Esophagus mucosa (tissue), 1 donor: ENCODE measurements at places on chromosomes 4 and X.
A peak's percentile ranks its signal among the peaks of the same experiment; 100 is the strongest.

DNA sequence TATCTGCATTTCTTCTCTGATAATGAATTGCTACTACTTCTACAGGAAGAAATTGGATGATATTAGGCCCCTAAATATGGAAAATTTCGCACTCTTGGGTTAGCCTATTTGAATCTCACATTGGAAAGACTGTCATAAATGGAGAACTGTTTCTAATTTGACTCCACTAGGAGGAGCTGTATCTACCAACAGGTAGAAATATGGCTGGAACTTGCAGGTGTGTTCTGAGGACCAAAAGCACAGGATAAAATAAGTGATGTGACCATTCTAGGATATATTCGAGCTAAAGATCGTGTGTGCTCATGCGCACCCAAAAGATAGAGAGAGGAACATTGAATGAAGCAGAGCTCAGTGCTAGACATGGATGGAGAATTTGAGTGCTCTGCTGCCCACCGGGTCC is 4.8 kb upstream of the NKAP start:
- no peak for ATAC-seq

GRCh38 chrX:19986531-19986930 is 4.3 kb downstream of the BCLAF3 start:
- ATAC-seq, result no peak

DNA sequence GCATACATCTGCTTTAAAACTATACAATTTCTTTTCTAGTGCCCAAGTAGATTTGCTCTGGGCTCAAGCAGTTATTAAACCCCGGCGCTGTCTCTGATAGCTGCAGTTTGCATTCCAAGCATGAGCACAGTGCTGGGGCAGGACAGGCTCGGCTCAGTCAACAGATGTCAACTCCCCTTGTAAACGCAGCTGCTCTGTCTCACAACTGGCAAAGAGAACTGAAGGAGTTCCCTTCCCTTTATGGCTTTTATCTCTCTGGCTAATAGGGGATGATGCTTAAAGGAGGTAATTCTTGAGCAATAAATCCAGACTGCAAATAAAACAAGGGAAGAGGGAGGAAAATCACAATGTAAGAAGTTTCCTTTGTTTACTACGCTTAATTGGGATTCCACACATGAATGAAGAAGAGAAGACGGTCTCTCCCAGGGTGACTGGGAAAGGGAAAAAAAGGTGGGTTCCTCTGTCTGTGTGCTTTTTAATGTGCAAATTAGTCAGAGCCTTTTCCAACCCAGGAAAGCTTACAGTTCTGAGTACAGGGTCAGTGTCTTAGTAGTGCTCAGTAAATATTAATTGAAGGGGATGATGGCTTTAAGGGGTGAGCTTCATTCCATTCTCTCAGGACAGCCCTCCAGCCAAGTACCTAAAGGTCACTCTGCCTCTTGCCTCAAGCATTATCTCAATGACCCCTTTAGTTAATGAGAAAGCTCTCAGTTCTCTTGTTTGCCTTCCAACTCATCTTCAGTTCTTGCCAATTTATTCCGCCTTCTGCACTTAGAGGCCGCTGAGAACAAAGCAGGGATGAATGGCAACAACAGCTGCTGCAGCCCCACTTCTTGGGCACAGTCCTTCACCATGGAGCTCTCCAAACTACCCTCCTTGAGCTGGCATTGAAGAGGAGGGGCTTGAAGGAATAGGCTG is 155.7 kb upstream of the JADE1 start:
- no peak for ATAC-seq

DNA sequence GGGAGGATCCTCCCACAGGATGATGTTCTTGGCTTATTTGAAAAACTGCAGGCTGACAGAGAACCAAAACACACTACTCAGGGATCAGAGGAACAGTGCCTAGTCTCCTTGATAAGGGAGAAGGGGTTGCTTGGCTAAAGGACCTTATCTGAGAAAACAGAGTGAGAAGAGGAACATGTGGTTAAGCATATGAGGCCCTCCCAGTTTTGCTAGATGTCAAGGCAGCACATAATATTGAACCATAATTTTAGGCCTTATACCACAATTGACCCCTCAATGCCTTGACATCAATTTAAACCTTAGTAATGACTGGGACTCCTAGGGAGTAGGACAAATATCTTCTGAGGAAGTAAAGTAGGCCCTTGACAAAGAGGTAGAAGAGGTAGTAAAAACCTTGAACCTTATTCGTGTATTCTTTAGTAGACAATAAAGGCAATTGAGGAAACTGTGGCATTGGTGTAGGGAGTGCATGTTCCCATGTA is 79.3 kb downstream of the TEX13C start:
- no peak for ATAC-seq

DNA sequence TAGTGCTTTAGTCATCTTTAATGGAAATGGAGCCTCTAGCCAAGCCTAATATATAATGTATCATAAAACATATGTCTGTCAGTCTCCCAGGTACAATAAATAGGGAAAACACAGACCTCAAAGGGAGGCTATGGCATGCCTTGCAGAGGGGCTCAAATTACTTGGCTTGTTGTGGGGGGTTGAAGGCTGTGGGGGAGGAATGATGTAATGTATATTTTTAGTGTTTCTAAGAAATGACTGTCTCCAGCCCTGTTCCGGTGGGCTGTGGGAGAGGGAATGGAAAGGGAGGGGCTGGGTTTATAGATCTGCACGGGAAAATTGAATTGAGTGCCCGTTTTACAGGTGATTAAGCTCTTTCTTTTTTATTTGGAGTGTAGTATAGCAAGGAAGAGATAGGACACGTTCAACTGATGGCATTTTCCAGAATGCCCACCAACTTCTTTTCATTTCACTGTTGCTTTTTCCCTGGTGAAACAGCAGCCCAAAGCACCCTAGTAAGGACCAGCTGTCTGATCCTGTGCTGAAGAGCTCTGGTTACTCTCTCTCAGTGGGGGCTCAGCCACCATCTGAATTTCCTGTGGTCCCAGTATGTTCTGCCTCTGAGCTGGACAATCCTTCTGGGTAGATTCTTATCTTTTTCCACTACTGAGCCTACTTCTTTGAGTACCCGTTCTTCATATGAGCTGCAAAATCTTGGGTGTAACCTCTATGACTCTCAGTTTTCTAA is 220.7 kb upstream of the CASK start:
- no peak for ATAC-seq

DNA sequence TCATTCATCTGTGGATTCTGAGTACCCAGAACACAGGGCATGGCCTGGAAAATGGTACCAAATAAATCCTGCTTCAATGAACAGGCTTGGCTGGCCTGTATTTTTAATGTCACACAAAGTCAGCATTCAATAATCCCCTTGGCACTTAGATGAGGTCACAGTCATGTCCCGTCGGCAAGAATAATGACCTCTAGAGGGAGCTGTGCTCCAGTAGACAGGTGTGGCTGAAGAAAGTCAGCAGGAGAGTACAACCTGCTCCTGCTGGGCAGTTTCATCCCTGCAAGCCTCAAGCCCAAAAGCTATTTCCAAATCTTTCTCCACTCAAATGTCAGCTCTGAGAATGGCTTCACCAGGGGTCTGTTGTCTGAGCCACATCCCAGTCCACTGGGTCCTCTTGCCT is 404.0 kb upstream of the F9 start:
- ATAC-seq, result peak; percentile 79

DNA sequence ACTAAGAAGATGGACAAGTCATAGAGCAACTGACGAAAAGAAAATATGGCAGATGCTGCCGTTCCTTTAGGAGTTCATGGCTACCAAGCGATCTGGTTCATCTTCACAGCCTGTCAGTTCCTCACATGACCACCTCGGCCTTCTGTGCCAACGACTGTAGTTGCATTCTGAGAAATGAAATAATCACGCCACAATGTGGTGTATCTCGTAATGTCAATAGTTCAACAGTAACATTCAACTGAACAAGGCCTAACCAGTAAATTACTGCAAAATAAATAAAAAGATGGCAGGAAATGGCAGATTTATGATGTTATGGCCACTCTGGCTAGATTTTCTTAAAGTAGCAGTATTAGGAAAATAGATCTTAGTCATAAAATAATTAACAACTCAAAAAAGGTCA is 4.4 kb downstream of the GPRIN3 start:
- ATAC-seq, result no peak

DNA sequence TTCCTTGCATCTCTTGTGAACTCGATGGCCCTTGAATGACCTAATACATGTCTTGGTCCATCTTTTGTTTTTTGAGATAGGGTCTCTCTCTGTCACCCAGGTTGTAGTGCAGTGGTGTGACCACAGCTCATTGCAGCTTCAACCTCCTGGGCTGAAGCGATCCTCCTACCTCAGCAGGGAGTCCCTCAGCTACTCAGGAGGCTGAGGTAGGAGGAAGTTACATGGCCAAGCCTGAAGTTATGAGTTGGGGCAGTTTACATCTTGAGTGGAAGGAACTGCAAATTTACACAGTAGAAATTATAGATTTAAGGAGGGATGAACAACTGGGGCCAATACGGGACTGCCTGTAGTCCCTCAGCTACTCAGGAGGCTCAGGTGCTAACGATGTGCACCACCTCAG is 97.2 kb upstream of the METTL14 start:
- ATAC-seq, result no peak

GRCh38 chrX:154549766-154550165 is 2.3 kb downstream of the IKBKG start:
- no peak for ATAC-seq

- ATAC-seq, result no peak
Observed at GRCh38 chr4:125547836-125548235, 233.1 kb downstream of the FAT4 start.

- ATAC-seq, result peak; percentile 1
Observed at GRCh38 chr4:15003891-15004738, 1.8 kb downstream of the CPEB2 start.

DNA sequence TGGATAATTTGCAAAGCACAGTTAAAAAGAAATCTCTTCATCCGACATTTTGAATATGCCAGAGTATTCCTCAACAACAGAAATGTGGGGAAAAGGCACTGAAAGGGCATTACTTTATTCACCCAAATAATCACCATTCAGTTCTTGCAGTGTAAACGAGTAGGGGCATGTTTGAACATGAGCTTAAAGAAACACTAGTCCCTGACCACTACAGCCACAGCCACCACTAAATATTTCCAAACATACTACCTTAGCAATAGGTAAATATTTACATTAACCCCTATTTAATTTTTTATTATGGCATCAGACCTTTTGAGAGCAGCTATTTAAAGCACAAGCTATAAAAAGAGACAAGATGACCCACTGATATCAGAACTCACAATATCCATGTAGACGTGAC is 27.6 kb downstream of the MCF2 start:
- no peak for ATAC-seq

DNA sequence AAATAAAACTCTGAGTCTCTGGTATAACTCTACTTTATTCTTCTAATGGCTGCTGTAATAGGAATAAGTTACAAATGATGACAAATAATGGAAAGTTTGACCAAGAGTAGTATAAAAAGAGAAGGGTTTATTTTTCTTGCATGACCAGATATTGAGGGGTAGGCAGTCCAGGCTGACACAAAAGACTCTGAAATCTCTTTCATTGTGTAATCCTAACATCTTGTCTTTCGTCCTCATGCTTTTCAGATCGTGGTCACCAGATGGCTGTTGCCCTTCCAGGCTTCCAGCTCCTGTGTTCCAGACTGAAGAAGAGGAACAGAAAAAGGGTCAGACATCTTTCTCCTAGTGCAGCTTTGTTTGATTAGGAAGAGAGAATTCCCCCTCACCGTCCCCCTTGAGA is 176.9 kb upstream of the GK2 start:
- no peak for ATAC-seq

DNA sequence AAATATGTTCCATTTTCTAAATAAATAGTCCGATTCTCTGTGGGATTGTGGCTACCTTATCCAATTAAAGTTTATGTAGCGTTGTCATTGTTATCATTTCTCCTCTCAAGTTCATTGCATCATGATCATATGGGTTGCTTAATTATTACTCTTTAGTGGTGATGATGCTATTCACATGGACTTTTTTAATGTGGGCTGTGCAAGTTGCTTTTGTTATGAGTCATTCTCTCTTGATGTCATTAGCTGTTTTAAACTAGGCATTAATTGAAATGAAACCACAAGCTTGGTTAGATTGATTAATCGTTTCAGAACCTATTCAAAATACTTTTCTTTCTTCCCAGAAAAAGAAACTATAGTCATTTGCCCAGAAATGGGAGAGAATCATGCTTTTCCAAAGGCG is 38.2 kb downstream of the NHS start:
- peak; percentile 77 for ATAC-seq

DNA sequence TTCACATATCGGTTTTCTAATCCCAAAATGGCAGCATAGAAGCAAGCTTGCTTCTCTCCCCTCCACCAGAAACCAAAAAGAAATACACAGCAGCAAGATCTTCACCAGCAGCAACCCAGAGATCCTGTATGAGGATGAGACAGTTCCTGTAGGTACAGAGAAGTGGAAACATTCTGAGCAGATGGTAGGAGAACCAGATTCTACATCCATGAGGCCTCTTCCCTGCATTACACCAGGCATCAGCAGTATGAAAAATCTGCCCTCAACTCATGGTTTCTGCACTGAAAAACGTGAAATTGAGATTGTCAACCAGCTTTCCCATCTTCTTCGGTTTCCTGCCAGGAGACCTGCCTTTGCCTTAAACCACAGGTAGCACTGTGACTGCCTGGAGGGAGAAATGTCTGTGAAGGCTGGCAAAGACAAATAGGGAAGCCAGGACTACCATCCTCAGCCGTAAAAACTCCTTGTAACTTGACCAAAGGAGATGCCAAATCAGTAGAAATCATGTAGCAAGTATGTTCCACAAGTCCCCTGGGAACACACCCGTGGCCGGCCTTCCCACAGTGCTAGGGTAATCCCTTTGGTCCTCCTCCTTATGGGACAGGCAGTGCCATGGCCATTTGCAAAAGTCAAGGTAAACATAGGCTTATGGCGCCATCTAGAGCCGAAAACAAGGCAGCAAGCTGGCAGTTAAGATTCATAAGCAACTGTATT is 24.0 kb upstream of the MTHFD2L start:
- ATAC-seq, result peak; percentile 76

DNA sequence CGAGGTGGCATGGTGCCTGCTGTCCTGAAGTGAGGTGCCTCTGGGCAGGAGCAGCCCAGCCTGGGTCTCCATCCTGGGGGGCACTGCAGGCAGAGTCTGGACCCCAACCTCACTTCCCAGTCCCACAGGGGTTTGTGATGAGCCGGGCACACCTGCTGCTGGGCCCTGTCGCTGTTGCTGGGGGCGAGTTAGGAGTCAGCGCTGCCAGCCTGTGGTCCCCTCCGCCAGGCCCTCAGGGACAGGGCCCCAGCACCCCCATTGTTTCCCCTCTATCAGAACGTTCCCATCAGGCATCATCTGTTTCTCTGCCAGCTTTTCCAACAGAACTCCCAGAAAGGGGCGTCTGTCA is 23.4 kb downstream of the WFS1 start:
- ATAC-seq, result no peak

GRCh38 chr4:12471193-12471592 is 1012.9 kb downstream of the RAB28 start:
- ATAC-seq, result no peak

GRCh38 chr4:142077048-142077447 is 440.7 kb downstream of the IL15 start:
- ATAC-seq, result peak; percentile 88

GRCh38 chr4:141127884-141128283 is 5.4 kb downstream of the RNF150 start:
- no peak for ATAC-seq
